Renal cortical epithelial cell (primary cell): ENCODE measurements at places on chromosomes 5 and 9. TPM values are rescaled to one million over a fixed set of nuclear protein-coding genes. Genes with fewer than 3 reads are reported as not detected.

Gene DCAF12
- 30.9 and 45.2 TPM in 2 replicates for total RNA-seq

Gene OR1Q1
- total RNA-seq: not detected in 2 replicates

Gene PCDHGB4
- total RNA-seq: 4.9 and 12.5 TPM in 2 replicates

Gene IFNB1
- not detected in 2 replicates for total RNA-seq

Gene INSL6
- not detected in 2 replicates for total RNA-seq

Gene ANKRD18A
- 2.6 and 3.8 TPM in 2 replicates for total RNA-seq
